Activated T-cell treated with anti-CD3 and anti-CD28 coated beads, Interleukin-2, amount 50 U/mL, for 24 hours (primary cell): ENCODE measurements at places on chromosomes 12 and 14.

- DNase-seq = no peak
Measured at GRCh38 chr14:81192594-81192993, 28.2 kb downstream of the GTF2A1 start.

GRCh38 chr12:93366422-93366821 is 11.3 kb upstream of the NUDT4 start:
- DNase-seq = no peak

DNA sequence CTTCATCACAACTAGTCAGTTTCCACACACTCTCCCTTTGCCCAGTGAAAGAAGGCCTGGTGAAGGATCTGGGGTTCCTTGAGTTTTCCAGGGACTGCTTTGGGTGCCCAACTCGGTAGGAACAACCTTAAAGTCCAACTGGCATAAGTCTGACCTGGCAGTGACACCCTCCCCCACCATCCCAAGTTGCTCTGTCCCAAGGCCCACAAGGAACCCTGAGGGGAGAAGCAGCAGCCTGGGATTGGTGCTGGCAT is 1.6 kb downstream of the KMT2D start:
- no peak for DNase-seq

- no peak for DNase-seq
Measured at GRCh38 chr12:45217846-45218245, 2.0 kb downstream of the ANO6 start.

DNA sequence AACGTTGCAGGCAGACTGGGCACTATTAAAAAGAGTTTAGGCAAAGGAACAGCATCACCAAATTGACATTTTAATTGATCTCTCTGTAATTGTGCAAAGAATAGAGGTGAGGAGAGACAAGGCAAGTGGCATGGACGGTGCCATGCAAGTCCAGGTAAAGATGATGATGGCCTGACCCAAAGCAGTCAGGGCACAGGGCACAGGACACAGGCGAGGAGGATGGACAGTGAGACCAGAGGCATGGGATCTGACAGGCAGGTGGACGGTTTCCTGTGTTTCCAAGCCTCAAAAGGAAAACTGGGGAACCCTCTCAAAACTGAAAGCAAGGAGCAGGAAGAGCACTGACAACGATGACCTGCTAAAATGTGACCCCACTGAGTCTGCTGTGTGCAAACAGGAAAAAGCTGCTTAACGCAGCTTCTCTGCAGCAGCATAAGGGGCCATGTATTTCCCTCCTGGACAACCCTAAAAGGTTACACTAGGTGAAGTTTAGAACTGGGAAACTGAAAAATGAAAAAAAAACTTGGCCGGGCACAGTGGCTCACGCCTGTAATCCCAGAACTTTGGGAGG is 50.9 kb downstream of the CLIP1 start:
- DNase-seq = no peak

- no peak for DNase-seq
Measured at GRCh38 chr12:15045451-15045850, 72.6 kb downstream of the PDE6H start.

GRCh38 chr14:21771671-21772070 is 98.1 kb upstream of the OR4E1 start:
- no peak for DNase-seq

- no peak for DNase-seq
Measured at GRCh38 chr14:92154283-92154942, 32.6 kb downstream of the CPSF2 start.

- DNase-seq = peak; percentile 86
Measured at GRCh38 chr12:121240484-121241101, 30.7 kb downstream of the P2RX4 start.

DNA sequence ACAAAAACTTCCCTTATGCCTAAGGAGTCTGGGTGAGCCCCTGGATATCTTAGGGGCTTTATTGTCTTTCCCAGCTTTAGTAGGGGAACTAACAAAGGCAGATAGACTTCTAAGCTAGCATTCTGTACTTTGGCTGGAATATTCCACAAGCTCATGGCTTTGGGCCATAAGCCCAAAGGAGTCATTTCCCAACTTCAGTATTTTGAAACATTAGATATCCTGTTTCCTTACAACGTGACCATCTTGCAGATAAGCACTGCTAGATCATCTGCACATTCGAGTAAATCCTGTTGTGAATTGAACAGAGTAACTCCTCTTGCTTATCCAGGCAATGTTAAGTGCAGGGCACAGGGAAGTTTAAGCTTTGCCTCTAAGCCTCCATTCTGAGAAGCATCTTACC is 70.6 kb upstream of the ACTN1 start:
- no peak for DNase-seq

GRCh38 chr14:105087963-105088811 is 23.0 kb upstream of the GPR132 start:
- DNase-seq = no peak

GRCh38 chr12:66103016-66103913 is 27.3 kb downstream of the LLPH start:
- DNase-seq = no peak

DNA sequence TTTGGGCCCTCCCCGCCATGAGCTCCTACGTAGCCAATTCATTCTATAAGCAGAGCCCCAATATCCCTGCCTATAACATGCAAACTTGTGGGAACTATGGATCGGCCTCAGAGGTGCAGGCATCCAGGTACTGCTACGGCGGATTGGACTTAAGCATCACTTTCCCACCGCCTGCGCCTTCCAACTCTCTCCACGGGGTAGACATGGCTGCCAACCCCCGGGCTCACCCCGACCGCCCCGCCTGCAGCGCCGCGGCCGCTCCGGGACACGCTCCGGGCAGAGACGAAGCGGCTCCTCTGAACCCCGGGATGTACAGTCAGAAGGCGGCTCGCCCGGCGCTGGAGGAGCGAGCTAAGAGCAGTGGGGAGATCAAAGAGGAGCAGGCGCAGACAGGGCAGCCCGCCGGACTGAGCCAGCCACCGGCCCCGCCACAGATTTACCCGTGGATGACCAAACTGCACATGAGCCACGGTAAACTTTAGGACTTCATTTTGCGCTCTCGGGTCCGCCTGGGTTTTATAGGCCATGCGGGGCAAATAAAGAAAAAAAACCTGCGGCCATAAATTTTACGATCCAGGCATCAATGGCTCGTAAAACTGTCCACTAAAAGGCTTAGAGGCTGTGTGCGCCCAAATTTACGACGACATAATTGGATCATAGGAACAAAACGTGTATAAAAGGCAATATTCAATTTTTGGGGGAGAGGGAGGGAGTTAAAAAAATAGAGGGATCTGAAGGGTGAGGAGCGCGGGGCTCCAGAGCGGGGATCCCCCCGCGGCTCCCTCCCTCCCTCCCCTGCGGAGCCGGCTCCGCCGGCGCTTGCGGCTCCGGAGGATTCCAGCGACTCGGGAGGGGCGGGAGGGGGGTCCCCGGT is 493 bp downstream of the HOXC5 start:
- no peak for DNase-seq

- no peak for DNase-seq
Measured at GRCh38 chr14:87000081-87000480, 992.9 kb downstream of the GALC start.

DNA sequence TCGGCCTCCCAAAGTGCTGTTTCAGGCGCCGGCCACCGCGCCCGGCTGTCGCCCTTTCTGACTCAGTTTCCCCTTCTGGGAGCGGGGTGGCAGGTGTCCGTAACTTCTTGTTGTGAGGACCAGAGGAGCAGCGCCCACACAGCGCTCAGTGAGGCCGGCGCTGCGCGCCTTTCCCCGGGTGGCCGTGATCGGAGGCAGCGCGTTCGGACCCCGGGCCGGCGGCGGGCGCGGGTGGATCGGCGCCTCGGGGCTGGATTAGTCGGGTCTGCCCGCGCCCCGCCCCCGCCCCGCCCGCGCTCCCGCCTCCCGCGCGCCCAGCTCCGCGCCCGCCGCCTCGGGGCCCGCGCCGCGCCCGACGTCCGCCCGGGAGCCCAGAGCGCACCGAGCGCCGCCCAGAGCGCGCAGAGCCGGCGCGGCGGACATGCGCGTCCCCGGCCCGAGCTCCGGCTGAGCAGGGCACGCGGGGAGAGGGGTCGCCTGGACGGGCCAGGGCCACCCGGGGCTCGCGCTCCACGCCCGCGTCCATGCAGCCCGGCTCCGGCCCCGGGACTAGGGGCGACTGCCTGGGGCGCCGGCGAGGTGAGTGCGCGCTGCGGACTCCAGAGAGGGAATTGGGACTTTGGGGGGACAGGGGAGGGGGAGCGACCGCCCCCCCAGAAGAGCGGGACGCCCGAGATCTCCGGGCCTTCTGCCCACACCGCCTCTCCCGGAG is 50.6 kb downstream of the LRCOL1 start:
- DNase-seq = no peak

- DNase-seq = no peak
Measured at GRCh38 chr12:79933532-79934264, 1.2 kb downstream of the PPP1R12A start.
